ENCODE measurements at places on chromosomes 3 and 15.

DNA sequence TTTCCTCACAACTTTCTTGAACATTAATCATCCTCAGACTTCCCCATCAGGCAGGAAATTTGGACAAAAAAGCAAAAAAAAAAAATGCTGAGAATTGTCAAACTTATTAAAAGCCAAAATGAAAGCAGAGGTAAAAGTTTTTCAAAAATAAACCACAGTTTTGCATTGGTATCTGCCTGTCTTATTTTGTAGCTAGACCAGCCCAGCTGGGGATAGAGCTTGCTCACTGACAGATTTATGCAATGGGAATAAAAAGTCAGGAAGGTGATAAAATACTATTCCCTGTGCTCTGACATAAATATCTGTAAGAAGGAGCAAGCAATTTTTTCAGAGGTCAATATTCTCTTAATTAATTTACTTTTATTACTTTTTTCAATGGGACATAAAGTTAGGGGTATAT lies 1006.7 kb upstream of the ALCAM start:
- no peak for DNase-seq

DNA sequence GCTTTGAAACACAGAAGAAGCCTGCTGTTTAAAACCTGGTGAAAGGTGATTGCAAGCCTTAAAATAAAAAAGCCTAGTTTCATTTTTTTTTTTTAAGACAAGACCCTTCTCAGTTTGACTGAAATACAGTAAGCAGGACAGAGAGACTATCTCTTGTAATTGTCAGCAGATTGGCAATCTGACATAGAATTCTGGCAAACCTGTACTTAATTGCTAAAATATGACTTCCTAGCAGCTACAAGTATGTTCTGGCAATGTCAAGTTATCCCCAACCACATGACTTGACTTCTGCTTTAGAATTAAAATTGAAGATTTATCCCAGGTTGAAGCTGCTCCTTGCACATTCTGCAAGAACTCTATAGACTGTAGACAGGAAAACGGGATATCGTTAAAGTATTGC lies 232.8 kb upstream of the NR2F2 start:
- DNase-seq: no peak

DNA sequence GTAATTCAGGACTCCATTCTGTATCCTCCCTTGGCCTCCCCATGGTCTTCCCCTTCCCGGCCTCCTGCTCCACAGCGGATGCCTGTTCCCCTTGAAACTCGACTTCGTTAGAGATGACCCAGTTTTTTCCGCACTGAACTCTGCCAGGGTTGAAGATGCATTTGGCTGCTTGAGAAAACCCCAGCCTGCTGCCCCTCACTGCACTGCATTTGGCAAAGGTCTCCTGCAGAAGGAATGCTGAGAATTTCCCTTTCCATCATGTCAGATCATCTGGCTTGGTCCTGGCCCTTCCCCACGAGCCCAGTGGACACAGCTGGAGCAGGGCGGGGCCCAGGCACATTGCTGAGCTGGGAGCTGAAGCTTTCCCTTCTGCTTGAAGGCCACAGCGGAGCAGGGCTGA lies 37.6 kb upstream of the RGMA start:
- no peak for DNase-seq

DNA sequence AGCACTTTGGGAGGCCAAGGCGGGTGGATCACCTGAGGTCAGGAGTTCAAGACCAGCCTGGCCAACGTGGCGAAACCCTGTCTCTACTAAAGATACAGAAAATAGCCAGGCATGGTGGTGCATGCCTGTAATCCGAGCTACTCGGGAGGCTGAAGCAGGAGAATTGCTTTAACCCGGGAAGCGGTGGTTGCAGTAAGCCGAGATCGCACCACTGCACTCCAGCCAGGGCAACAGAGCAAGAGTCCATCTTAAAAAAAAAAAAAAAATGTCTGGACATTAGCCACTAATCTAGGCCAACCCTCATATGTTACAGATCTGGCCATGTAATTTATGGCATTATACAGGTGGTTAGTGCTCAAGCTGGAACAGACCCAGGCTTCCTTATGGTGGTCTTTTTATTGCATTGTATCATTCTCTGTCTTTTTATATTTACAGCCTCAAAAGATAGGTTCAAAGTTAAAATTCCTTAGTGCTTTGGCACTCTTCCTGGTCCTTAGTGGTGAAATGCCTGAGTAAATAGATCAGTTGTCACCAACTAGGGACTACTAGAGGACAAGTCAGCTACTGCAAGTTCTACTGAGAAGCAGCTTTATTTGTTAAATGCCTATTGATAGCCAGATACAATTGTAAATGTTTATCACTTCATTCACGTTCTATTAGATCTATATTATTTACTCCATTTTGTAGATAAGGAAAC lies 16.0 kb downstream of the STARD9 start:
- peak; percentile 56 for DNase-seq

- DNase-seq: no peak
These were observed 45.7 kb upstream of the ADGRG7 start for GRCh38 chr3:100563652-100564211.

DNA sequence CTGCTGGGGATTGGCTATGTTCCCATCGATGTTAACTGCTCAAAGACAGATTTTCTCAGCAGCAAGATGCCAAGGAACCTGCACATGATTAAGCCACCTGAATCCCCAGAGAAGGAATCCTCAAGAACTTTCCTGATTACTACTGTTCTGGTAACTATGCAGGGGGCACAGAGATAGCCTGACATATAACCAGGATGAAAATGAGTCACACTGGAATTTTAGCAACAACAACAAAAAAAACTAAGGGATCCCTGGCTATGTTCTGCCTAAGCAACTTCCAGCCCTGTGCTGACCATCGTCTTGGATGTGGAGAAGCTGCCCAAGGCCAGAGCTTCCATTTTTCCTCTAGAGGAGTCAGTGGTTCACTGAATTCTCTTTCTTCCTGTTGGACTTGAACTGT lies 13.8 kb downstream of the RIOX2 start:
- DNase-seq: no peak

- no peak for DNase-seq
These were observed 25.9 kb downstream of the PLD1 start for GRCh38 chr3:171784387-171784786.

DNA sequence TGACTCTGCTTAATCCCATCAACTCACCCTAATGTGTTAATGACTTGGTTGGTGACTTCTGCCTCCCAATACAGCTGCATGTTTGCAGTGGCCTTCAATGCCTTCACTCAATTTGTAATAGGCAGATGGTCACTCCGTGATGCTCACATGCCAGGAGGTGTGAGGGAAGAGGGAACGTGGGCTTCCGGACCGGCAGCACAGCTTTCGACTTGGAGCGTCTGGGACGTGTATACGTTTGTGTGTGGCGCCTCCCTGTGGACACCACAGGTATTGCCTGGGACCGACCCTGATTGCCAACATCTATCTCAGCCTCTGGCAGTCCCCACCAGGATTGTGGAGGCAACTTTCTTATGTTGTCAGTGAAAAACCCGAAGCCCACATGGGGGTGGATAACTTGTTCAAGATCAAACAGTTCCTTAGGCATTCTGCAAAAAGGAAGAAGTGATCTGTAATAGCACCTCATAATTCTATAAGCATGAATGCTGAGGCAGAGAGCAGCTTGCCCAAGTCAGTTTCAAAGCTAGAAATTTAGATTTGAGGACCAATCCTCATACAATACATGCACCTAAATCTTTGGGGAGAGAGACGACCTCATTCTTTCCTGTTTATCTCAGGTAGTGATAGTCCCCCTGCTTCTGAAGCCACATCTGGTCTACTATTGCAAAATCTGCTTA lies 16.9 kb downstream of the MRPL46 start:
- peak; percentile 80 for DNase-seq

GRCh38 chr3:108133858-108134554 lies 43.2 kb upstream of the CD47 start:
- no peak for DNase-seq

DNA sequence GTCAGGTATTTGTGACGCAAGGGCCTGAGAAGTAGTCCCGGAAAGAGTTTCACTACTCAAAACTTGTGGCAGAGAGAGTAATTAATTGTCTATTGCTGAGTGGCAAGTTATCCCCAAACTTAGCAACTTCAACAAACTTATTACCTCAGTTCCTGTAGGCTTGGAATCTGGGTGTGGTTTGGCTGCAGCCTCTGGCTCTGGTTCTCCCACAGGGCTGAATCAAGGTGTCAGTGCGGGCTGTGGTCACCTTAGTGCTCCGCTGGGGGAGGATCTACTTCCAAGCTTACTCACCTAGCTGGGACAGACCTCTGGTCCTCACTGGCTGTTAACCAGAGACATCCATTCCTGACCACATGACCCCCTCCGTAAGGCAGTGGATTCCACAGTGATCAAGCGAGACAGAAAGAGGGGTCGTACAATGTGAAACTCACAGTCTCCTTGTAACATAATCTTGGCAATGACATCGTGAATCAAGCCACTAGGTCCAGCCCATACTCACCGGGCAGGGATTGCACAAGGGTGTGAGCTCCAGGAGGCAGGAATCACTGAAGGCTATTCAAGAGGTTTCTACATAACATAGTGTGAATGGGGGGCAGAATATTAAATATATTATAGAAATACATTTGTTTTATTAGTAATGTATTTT lies 138.3 kb downstream of the RYR3 start:
- no peak for DNase-seq

GRCh38 chr3:65742914-65743313 lies 295.8 kb downstream of the MAGI1 start:
- DNase-seq: peak; percentile 18

GRCh38 chr3:196640297-196641018 lies 964 bp downstream of the NRROS start:
- no peak for DNase-seq

- no peak for DNase-seq
These were observed 78.4 kb downstream of the FBXL2 start for GRCh38 chr3:33355611-33356010.

DNA sequence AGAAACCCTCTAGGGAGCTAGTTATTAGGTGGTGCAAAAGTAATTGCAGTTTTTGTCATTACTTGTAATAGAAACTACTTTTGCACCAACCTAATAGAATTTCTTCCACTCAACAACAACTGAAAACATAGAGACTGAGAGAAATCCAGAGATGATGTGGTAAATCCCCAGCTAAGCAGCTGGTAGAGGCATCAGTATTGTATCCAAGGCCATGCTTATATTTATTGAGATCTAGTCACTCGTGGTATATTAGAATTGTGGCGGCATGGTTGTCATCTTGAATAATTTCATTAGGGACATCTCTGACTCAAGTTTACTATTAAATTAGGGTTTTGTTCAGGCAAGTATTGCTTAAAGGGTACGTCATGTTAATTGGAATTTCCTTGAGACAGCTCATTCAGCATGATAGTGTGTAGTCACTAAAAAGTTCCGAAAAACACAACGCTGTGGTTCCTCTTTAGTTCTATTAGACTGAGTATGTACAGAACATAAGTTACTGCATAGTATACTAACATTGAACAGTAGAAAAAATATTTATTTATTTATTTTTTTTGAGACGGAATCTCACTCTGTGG lies 35.3 kb downstream of the PAK2 start:
- DNase-seq: peak; percentile 28

GRCh38 chr3:181493423-181493822 lies 218.3 kb upstream of the SOX2 start:
- no peak for DNase-seq

DNA sequence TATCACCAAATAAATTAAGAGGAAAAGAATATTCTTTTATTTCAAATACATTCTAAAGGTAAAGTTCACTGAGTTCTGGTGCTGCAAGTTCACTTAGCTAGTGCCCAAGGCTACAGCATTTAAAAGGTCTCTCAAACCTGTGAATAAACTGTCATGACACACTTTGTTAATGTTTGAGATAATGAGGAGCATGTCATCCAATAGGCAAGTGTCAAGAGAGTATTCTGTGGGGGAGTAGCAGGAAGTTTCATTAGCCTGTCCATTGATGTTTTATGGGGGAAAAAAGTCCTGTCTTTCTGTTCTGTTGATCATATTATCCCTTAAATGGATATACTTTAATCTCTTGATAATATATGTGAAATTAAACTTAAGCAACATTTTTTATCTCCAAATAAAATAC lies 4.0 kb downstream of the SPESP1 start:
- no peak for DNase-seq

- DNase-seq: no peak
These were observed 91.7 kb downstream of the PIK3R4 start for GRCh38 chr3:130654921-130655320.

DNA sequence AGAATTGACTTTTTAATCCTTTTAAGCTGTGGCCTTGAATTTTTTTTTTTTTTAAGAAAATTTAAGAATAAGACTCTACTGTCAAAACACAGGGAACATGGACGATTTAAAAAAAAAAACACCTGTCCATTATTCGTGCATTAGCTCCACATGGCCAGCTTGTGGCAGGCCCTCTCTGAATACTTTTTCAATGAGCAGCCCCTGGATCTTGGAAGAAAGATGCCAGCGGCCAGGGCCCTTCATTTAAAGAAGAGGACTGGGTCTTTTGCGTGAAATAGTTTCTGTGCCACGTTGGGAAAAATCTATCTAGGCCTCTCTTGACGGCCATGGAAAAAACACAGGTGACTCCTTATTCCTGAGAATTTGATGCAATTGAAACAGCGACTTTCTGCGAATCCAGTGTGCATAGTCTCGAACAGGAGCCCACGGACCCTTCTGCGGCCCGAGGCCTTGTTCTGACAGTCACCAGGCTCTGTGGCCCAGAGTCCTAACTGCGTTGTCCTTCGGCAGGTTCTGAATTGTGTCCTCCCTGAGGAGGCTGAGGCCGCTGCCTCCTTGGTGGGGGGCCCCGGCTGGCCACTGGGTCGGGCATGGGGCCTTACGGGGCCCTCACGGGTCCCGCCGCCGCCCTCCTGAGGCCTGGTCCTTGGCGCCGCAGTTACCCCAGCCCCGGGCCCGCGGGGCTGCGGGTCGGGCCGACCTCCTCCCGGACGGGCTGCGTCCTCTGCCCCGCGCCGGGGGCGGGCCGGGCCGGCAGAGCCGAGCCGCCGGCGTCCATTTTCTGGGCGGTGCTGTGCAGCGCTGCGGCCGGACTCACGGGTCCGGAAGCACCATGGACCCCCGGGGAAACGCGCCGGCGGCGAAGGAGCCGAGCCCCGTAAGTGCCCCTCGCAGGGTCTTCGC lies 33.5 kb downstream of the ZBTB38 start:
- DNase-seq: peak; percentile 62

DNA sequence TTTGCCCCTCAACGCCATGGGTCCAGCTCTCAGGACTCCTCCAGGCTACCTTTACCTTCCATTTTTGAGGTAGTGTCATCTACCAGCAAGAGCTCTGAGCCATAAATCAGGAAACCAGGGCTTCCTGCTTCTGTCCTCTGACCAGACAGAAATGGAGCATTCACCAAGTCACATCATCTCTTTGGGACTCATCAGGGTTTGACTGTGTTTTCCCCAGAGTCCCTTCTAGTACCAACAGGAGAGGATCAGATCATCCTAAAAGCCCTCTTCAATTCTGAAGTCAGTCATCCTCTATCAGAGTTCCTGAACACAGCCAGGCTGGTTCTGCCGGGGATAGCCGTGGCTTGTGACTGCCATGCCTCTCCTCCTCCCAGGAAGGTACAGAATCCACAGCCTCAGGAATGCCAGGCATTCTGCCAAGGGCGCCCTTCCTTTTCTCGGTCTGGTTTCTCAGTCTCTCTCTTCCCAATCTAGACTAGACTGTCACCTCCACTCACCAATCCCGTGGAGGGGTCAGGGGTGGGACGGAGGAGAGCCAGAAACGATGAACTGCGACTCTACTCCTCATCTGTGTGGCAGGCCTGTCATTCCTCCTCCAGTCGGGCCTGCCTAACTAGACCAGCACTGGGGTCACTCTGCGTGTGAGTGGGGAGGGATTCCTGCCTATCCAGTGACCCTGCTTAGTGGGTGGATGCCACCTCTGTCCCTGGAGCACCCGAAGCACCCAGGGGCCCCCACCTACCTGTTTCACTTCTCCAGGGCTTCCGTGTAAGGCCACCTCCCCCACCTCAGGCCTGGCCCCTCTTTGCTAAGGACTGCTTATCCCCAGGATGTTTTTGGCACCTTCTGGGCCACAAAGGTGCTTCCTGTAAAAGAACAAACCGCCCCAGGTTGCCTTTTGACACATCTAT lies 30.9 kb downstream of the CCNL1 start:
- DNase-seq: peak; percentile 50
